Stimulated activated CD8-positive, alpha-beta memory T cell treated with anti-CD3 and anti-CD28 coated beads, Interleukin-15, amount 100 ng/mL, for 1 hour (primary cell): ENCODE measurements at places on chromosomes 7 and 10.

DNA sequence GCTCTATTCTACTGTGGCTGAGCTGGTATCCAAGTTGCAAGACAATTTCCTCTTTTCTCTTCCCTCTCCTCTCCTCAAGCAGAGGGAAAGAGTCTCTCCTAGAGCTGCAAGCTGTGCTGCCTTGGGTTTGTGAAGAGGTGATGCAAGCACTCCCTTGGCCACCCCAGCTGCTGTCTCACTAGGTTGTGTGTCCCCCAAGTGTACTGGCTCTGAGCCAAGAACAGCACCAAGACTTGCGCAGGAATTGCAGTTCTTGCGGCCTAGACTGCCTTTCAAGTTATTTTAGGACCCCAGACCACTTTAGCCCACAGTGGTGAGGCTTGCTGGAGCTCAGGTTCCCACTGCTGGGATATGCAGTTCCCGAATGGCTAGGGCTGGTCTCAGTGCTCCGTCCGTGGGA is 411.6 kb downstream of the DPP6 start:
- DNase-seq: no peak

- DNase-seq: no peak
Measured at GRCh38 chr7:42236976-42237810, at the start of gene GLI3. Gene GLI3 (minus strand): TSS chr7:42237209. CDS start chr7:42223253, 13,956 bp downstream.

- no peak for DNase-seq
Measured at GRCh38 chr7:8396294-8396693, 37.1 kb upstream of the NXPH1 start.

- DNase-seq: no peak
Measured at GRCh38 chr10:24241536-24242040, 32.6 kb downstream of the KIAA1217 start.

GRCh38 chr7:44380831-44381493 is 55.6 kb upstream of the CAMK2B start:
- no peak for DNase-seq

DNA sequence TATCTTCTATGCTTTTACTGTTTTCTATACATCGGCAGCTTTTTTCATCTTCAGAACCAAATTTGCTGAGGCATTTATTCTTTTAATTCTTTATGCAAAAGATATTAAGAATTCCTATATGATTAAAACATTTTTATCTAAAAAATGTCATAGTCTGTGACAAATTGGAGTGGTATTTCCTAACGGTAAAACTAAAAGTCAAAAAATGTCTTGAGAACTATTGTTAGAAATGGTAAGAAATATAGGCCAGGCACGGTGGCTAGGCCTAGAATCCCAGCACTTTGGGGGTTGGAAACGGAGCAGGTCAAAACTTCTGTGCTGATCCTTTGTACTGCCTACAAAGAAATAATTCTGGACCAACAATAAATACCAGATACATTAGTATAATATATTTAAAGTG is 57.7 kb upstream of the PRR15 start:
- no peak for DNase-seq

DNA sequence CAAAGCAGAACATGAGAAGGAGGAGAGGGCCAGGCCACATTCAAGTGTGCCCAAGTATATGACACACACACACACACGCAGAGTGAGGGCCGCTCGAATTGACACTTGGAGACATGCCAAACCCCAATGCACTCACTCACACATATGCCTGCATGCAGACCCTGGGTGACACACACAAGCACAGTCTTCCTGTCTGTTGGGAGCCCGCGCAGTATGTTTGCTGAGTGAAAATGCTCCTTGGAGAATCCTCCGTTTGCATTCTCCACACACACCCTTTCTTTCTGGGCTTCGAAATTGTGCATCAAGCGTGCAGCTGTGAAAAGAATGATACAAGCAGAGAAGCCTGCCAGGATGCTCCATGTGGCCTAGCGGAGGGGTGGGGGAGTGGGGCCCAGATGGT is 120.9 kb downstream of the PLXNA4 start:
- no peak for DNase-seq

GRCh38 chr10:113626809-113627355 is 37.0 kb downstream of the NRAP start:
- no peak for DNase-seq

DNA sequence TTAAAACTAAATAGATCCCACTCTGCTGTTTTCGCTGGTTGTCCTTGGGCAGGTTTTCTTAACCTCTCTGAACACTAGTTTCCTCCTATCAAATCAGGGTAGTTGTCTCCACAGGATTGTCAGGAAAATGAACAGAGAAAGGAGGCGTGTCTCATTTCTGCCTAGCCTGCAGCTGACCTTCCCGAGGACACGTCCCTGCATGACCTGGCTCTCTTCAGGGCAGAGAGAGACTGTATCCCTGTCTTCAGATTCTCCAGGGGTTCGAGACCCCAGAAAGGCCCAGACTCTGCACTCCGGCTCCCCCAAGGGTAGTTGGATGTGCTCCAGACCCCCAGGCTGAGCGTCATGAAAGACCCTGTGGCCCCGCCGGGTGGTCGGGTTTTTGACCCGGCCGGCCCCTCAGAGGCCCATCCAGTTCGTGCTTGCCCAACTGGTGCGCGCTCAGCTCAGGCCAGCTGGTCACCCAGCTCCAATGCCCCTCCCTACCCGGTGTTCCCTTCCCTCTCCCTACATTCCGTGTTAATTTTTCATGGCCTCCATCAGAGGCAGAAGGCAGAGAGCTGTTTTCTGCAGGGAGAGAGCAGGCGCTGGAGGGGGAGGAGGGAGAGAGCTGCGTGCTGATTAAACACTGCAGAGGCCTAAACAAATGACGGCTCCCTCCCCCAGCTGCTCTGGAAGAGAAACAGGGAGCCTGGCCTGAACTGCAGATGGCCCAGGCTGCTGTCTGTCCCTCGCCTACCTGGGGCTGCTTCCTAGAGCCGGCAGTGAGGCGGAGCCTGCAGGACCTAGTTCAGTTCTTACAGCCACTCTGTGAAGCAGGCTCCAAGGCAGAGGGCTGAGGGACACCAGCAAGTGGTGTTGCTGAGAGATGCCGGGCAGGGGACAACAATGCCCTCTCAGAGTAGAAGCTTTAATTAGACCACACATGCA is 86.2 kb upstream of the PPIF start:
- no peak for DNase-seq

- no peak for DNase-seq
Measured at GRCh38 chr7:81478664-81479063, 291.2 kb downstream of the HGF start.

DNA sequence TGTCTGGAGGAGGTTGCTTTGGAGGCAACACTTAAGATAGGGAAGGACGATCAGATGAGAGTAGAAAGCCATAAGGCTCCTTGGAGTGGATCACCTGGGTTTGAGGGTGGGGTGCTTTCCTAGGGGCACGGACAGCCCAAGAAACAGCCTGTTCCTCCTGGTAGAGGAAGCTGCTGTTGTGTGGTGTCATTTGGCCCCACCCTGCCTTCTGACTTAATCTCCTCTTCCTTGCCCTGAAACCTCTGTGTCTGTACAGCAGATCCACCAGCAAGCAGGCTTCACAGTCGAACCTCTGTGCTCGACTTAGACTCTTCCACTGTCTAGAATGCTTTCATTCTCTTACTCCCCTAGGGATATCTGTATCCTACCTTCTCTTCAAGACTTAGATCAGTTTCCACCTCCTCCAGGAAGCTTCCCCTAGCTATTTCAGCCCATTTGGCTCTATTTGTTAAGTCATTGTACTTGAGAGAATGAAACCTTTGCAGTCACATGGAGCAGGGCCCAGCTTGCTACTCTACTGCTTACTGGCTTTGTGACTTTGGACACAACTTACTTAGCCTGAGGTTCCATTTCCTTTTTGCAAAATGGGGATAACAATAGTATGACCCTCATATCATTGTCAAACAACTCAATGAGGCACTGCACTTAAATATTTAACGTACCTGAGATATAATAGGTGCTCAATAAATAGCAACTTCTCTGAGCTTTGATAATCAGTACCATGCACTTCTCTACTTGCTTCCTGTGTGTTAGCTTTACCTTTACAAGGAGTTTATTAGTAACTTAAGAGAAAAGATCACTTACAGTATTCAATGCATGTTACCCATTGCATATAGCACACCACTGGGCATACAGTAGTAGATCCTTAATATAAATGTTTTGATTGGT is 5.0 kb downstream of the MXI1 start:
- no peak for DNase-seq

DNA sequence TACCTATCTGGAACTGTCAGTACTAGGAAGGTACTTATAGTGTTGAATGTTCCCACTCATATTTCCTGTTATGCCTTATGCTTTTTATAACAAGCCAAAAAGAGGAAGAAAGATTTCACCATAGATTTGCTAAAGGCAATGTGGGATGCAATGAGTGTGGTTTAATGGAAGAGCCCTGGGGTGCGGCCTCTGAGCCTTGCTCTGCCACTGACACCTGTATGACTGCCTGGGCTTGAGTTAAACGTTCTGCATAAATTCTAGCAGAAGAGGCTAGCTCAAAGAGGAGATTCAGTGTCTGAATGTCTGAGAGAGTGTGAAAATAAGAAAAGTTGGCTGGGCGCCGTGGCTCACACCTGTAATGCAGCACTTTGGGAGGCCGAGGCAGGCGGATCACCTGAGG is 143.8 kb downstream of the TPST1 start:
- DNase-seq: no peak

DNA sequence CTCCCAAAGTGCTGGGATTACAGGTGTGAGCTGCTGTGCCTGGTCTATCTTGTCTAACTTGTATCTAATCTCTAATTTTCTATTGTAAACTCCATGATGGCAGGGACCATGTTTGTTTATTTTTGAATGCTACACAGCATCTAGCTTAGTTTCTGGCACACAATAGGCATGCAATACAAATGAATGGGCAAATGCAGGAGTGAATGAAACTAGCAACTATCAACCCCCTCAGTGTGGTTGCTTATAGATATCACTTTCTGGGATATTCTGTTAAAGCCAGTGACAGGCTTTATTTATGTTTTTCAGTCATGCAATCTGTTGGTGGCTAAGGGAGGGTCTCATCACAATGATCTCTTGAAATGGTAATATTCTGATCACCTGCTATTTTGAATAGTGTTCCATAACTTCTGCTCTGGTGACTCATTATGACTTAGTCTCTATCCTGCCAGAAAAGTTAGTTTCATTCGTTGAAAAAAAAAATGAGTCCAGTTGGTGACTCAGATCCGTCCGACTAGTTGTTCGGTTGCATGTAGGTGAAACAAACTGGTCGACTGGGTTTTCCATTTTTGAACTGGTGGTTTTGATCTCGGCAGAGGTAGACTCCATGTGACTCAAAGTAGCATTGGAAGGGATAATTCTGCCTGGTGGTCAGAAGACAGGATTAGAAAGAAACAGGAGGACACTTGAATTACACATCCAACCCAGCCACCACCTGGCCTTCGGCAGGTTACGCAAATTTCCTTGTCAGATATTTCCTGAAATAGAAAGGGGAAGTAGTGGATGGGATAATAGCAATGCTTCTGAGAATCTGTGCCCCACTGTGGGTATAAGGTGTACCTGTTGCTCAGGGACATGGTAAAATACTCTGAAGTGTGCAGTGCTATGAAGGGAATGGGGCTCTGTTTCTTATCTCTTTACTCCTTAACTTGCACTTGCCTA is 76.8 kb downstream of the GATA3 start:
- DNase-seq: no peak

DNA sequence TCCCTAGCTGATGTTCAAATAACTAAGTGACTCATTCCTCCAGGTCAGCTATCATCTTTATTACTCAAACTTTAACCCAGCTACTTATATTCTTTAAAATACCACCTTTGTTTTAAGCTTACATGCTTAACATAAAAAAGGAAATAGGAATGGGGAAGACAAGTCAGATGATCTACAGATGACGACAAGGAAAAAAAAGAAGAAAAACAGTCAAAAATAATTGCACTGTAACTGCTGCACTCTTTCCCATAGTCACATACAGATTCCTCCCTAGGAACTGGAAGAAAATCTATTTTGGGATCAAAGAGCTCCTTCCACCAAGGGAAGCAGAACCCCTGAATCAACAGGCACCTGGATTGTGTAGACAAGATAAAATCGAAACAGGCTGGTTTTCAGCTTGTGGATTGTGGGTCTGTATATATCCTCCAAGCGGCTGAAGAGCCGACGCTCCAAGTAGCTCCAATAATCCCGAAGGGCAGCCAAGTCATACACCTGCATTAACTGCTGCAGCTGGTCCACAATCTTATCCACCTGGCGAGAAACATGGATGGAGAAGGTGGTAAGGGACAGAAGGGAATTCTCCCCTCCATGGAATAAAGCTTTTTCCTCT is 2.0 kb downstream of the WDR91 start:
- no peak for DNase-seq

- no peak for DNase-seq
Measured at GRCh38 chr7:101553771-101554445, 75.2 kb downstream of the MYL10 start.

- no peak for DNase-seq
Measured at GRCh38 chr10:114685456-114685855, 27.4 kb upstream of the ABLIM1 start.

GRCh38 chr7:129443612-129444011 is 9.4 kb downstream of the STRIP2 start:
- DNase-seq: no peak

- DNase-seq: no peak
Measured at GRCh38 chr7:3710122-3710521, 409.1 kb downstream of the SDK1 start.

DNA sequence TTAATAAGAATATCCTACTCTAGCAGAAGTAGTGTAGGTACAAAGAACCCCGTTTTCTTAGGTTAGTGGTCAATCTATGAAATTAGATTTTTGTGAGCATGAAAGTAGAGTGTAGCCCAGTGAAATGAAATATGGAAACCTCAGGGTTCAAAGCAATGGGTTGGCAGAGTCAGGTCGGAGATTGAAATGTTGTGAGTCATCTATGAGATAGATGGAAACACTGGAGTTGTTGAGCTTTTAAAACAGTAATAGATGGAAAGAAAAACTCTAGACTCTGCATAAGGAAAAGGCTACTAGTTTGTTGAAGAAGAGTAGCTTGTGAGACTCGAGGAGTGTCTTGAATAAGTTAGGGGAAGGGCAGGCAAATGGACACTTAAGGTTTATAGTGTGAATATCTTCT is 251.9 kb downstream of the EXOC4 start:
- no peak for DNase-seq

- DNase-seq: no peak
Measured at GRCh38 chr10:78342827-78343653, 309.4 kb downstream of the RPS24 start.

- peak; percentile 16 for DNase-seq
Measured at GRCh38 chr10:59907918-59908807, 1.8 kb upstream of the CCDC6 start.

DNA sequence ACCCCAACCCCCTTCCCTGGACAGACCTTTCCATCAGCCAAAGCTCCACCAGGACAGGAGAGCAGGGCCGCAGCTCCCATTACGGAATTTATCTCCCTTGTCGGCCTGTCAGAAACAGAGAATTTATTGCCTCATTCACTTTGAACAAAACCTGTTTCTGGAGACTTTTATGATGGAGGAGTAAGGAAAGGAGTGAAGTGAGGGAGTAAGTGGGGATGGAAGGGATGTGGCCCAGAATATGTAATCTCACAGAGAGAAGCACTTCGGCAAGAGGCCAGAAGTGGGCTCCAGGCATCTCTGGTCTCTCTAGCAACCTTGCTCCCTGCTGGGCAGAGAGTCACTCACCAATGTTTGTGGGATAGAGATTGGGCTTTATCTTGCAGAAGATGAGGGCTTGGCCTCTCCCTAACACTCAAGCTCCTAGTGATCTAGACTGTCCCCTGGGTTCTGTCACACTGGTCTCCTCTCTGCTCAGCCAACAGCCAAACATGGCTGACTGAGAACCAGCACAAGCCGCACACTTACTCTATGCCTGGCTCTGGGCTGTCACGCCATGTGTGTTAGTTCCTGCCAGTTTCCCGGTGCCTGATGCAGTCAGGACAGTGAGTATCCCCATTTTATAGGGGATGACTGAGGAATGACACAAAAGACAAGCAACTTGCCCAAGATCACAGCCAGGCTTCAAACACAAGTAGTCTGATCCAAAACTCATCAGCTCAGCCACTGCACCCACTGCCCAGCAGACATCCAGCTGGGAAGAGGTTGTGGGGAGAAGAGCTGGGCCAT is 149.4 kb upstream of the ZMIZ1 start:
- no peak for DNase-seq
